Activated naive CD4-positive, alpha-beta T cell treated with anti-CD3 and anti-CD28 coated beads for 36 hours (primary cell): ENCODE measurements at places on chromosomes 5 and 9.
A peak's percentile ranks its signal among the peaks of the same experiment; 100 is the strongest.

DNA sequence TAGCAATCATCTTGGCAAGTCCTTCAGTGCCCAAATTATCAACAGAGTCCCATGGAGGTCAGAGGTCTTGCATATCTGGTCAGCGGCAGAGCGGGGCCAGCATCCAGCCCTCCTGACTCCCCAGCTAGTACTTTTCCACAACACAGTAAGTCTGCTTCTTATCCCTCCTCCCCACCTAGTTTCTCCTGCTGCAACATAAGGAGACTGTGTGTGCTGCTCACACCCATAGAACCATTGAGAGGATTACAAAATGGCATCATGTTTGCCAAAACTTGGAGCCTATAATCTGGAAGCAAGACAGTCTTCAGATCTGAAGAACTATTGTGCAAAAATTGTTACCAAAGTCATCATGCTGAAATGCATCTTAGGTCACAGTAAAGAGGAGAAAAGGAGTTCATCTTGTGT, 125.8 kb upstream of the ZNF366 start:
- DNase-seq = no peak

DNA sequence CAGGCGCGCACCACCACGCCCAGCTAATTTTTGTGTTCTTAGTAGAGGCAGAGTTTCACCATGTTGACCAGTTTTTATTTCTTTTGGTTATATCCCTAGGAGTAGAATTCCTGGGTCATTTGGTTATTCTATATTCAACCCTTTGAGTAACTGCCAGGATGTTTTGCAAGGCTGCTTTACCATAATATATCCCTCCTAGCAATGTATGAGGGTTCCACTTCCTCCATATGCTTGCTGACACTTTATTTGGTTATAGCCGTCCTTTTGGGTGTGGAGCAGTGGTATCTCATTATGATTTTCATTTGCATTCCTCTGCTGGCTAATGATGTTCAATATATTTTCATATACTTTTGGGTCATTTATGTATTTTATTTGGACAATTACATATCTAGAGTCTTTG, 81.2 kb downstream of the RAB24 start:
- no peak for DNase-seq

GRCh38 chr5:40679913-40680681, at the start of gene PTGER4:
TSS of gene PTGER4 (plus strand) at chr5:40679915. CDS start at chr5:40680994, 1,079 bp downstream.
- peak; percentile 45 for DNase-seq

- DNase-seq = no peak
These were observed 29.7 kb downstream of the RASGRF2 start for GRCh38 chr5:80989883-80990282.

DNA sequence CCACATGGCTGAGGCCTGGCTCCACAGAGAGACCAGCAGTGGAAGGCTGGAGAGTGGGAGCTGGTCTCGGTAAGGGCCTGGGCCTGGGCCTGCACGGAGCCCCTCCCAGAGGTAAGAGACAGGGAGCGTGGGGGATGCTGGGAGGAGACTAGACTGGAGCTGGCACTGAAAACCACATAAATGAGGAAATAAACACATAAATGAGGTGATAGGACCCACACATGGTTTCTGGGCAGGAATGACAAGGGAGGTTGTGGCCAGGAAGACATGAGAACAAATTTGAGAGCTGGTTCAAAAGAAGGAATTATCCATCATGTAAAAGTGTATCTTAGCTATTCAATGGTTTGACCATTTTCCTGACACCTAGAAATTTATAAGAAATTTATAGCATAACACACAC, 451.7 kb upstream of the DAP start:
- no peak for DNase-seq

- DNase-seq = no peak
These were observed 209.8 kb downstream of the CDH12 start for GRCh38 chr5:22643356-22643755.

DNA sequence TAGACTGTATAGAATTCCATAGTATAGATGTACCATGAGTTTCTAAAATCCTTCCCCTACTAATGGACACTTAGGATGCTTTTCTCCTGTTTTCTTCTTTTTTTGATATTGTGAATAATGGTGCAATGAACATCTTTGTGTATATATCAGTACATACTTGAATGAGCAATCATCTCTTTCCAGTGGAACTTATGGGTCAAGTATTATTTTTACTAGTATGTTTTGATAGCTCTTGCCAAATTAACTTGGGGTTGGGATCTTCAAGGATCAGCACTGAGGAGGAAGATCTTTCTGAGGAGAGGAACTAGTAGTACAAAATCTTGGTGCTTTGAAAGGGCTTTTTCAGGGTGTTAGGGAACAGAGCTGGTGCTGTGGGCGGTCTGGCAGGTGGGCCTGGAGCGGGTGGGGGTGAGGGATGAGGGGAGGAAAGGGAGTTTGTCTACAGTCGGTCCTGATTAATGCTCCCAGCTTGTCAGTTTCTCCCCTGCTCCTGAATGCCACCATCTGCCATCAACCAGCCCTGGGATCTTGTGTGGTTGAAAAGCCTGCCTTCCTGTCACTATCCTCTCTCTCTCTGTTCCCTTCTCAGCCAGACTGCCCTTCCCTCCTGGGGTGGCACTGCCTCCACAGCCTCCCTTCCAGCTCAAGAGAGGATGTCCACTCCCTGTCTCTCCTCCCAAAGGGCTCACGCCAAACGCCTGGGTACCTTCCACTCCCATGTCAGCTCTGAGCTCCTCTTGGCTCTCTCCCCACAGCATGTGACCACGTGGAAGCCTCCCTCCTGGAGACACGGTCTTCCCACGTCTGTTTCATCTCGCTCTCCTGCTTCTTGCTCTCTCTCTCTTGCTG, 185.9 kb downstream of the DAB2IP start:
- no peak for DNase-seq

GRCh38 chr5:130166839-130167490, 262.7 kb downstream of the CHSY3 start:
- no peak for DNase-seq

DNA sequence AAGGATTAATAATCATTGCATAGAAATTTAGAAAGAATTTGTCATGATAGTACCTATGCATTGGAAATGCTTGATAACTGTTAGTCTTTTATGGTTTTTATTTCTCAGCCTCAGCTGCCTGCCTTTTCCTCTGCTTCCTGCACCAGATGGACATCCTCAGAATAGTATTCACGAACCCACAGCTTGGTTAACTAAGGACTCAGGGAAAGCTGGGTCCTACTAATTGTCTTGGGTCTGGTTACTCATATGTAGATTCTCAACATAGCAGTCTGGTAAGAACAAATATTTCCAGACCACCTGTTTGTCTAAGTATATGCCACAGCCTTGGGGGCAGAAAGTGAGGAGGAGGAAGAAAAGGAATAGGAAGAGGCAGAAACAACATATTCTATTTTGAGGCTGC, 464.5 kb upstream of the SMARCA2 start:
- DNase-seq = no peak

DNA sequence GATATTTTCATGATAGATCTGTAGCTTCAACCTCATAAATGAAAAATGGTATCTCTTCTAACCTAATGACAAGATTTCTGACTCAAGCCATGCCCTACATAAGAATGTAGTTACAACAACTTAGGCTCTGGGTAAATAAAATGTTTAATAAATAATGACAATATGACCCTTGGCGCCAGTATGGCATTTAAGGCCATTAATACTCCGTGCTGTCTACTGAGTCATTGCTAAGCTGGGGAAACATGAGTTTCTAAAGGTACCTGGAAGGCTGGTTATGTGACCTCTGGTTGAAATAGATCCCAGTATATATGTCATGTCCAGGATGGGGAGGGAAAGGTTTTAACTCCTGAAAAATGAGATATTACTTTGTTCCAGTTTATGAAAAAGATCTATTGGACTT, 58.0 kb upstream of the CEMIP2 start:
- DNase-seq = no peak

DNA sequence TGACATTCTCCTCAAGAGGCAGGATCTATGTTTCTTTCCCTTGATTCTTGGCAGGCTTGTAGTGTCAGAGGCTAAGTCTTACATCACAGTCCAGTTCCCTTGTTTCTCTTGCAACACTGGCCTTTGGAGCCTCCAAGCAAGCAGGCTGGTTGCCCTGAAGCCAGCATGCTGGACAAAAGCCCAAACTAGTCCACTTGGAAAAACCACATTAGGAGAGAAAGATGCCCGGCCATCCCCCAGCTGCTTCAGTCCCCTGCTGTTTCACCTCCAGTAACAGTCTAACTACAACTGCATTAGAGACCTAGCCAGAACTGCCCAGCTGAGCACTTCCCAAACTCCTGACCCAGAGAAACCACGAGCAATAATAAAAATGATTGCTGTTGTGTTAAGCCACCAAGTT, 87.6 kb downstream of the ADAMTS6 start:
- no peak for DNase-seq

GRCh38 chr9:38432922-38433510, 8.8 kb upstream of the IGFBPL1 start:
- DNase-seq = no peak

- no peak for DNase-seq
These were observed 62.6 kb downstream of the SUSD1 start for GRCh38 chr9:112112519-112112918.

DNA sequence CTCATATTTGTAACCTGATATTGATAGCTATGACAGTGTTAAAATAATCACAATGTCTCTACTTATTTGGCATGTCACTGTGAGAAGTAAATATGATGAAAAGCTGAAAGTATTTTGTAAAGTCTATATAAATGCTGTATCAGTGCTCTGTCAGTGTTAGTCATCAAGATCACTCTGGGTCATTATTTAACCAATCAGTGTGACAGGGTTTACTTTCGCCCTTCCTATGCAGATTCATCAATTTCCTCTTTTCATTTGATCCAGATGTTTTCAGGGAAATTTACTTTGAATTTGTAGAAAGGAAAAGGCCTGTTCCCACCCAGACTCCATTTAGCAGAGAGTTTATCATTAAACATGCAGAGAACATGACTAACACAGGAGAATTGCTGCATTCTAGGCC, 9.9 kb upstream of the PCSK5 start:
- no peak for DNase-seq

DNA sequence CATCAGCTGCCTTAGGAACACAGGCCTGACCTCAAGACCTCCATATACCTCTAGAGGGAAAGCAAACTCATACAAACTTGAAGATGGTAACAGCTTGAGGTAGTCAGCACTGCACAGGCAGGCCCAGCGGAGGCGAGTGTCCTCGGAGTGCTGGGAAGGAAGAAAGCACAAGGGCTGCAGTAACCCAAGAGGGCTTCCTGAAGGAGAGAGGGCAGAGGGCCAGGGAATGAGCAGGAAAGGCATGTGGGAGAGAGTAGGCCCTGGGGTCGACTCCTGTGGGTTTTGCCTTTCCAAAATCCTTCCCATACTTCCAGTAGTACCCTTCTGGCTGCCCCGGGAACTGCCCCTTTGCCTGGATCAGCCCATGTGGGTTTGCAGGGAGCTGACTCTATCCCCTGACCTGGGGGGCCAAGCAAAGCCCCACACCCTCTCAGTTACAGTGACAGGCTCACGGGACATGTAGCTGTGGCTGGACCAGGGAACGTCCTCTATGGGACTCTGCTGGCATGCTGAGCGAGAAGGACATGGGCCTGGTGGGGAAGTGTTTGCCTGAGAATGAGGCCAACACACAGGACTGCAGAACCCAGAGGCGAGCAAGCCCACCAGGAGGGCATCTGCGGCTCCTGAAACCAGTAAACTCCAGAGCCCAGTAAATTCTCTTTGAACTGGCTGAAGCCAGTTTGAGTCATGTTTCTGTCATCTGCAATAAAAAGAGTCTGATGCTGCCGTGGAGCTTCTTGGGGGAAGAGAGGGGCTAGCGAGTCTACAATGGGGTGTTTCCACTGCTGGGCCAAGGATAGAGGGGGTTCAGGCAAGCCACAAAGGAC, 64.1 kb downstream of the COL23A1 start:
- no peak for DNase-seq

- DNase-seq = no peak
These were observed 24.0 kb downstream of the BTNL8 start for GRCh38 chr5:180922932-180923331.

- DNase-seq = peak; percentile 82
These were observed 37.9 kb downstream of the CYFIP2 start for GRCh38 chr5:157303667-157304327.

DNA sequence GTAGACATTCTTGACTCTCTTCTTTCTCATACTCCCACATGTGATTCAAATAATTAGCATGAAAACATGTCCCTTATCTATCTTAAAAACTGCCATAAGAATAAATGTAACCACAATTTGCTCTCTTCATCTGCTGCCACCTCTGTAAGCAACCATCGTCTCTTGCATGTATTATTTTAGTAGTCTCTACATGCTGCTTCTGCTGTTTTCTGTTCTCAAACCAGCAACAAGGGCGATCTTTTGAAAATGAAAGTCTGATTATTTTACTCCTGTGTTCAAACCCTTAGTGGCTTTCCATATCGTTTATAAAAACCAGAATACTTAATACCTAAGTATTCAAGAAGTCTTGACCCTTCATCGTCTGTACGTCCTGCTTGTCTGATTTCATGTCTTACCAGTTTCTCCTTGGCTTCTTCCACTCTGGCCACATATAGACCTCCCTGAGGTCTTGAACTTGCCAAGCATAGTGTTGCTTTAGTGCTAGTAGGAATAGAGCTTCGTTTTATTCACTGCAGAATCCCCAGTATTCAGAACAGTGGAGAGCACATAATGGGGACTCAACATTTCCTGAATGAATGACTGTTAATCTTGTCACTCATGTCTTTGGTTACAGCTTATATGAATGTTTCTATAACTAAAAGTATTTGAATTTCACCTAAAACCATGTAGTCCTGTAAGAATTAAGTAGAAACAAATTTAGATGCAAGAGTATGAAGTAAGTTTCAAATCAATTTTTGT, 10.6 kb downstream of the CDC42SE2 start:
- no peak for DNase-seq

- no peak for DNase-seq
These were observed 52.8 kb upstream of the PHF2 start for GRCh38 chr9:93523518-93524144.

DNA sequence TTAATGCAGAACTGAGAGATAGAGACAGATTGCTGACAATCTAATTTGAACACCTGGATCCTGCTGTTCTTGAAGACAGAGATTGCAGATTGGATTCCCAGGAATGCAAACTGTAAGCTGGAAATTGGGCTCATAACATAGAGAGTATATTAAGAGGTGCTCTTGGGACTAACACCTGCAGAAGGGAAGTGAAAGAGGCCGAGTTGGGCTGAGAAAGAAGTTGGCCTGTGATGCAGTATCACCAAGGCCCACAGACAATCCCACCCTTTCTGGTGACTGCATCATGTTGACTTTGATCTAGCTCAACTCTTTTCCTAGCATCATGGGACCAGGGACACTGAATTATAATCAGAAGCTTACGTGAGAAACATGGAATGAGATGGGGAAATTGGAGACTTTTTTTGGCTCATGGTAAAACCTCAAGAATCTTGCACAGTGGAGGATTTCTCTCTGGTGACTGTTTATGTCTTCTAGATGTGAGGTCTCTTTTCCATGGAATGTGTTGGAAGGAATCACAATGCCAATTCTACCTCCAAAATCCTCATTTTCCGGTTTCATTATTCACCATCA, 36.5 kb upstream of the NUDT12 start:
- DNase-seq = no peak
